ENCODE measurements at places on chromosomes 13 and 19. TPM values are rescaled to one million over a fixed set of nuclear protein-coding genes. Genes with fewer than 3 reads are reported as not detected.

The CYP4F2 gene
- not detected for total RNA-seq

The UPF3A gene
- 13.6 TPM for total RNA-seq

The SLC10A2 gene
- total RNA-seq: not detected

The ZNF260 gene
- 8.0 TPM for total RNA-seq

The TCF3 gene
- 79.1 TPM for total RNA-seq

The CCL25 gene
- total RNA-seq: not detected
